T47D (cell line): ENCODE measurements at places on chromosomes 6 and 20.

- no peak for DNase-seq
Measured at GRCh38 chr6:165615636-165616035, 47.4 kb downstream of the PDE10A start.

- DNase-seq: no peak
Measured at GRCh38 chr20:34397096-34397495, 34.0 kb downstream of the ITCH start.

- DNase-seq: no peak
Measured at GRCh38 chr20:16530201-16530681, 43.0 kb downstream of the KIF16B start.

DNA sequence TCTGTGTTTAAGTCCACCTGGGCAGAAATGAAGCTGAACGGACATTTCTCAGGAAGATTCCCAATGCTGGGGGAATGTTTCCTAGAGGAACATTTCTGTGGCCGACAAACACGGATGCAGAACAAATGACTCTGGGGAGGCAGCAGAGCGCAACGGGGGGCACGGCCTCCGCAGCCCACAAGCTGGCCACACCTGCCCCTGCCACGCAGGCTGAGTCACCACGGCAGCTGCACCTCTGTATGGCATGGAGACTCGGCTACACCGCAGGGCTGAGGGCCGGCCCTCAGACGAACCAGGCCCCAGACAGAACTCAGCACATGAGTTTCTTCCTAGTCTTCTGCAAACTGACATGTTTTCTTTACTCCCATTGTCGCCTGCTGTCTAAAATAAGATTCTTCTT is 10.0 kb upstream of the PRR18 start:
- no peak for DNase-seq

- no peak for DNase-seq
Measured at GRCh38 chr6:159250633-159251032, 81.4 kb downstream of the FNDC1 start.

DNA sequence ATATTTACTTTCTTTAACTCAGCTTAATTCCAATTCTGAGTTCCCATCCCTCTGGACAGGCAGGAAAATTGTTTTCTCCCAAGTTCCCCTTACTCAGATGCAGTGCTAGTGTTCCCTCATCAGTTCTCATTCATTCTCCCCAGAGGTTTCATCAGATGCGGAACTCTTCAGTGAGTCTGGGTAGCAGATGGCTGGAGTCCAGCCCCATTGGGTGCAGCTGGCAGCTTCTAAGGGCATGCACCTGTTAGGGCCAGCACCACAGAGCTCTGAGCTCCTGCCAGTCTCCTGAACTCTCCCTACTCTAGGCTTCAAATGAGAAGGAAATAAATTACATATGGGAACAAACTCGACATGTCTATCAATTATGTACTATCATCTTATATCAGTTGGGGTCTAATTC is 76.6 kb downstream of the SOD2 start:
- DNase-seq: no peak

- DNase-seq: no peak
Measured at GRCh38 chr6:125269328-125269985, 32.3 kb downstream of the HDDC2 start.
